Left ventricle myocardium inferior (tissue), 1 donor: ENCODE measurements at places on chromosomes 6 and 20.

- DNase-seq: no peak
- peaks cover 32% of the 10 kb centered on the region for H3K36me3 ChIP-seq
- peak overlapping the region; percentile 29 for H3K4me3 ChIP-seq
- peak overlapping the region; percentile 87 for H3K27ac ChIP-seq
These were observed 7.8 kb downstream of the IP6K3 start for GRCh38 chr6:33738879-33739278.

DNA sequence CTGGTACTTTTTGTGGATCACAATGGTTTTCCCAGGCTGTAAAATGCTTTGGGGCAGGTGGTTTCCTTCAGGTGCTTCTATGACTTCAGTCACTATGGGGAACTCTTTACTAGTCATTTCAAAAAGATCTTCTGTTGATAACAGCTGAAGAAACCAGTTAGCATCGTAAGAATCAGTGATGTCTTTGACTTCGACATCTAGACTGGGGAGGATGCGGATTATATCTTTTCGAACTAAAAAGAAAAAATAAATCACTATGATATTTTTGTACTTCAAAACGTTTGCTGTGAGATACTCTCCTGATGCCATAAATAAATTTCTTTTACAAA lies 87.2 kb downstream of the THEMIS start:
- peaks cover 34% of the 10 kb centered on the region for H3K27me3 ChIP-seq
- H3K27ac ChIP-seq: no peak overlapping the region
- DNase-seq: no peak
- H3K4me3 ChIP-seq: no peak overlapping the region
- H3K4me1 ChIP-seq: no peaks in the 10 kb centered on the region

DNA sequence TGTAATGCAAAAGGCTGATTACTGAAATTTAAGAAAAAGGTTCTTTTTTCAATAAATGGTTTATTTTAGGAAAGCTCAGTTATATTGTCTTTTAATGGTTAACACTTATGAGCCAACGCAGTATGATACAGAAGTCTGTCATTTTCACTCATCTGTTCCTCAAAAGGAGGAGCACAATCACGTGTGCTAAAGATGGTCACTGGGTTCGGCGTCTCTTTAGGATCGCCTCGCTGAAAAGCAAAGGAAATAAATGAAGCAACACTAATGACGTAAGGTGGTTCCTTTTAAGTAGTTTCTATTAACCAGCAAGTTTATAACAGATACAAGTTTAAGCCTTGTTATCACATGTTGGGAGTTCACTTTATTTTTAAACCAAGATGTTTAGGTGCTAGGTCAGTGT lies 125.7 kb downstream of the MAP3K4 start:
- H3K27me3 ChIP-seq: no peaks in the 10 kb centered on the region
- H3K4me3 ChIP-seq: no peak overlapping the region
- DNase-seq: no peak
- H3K4me1 ChIP-seq: no peaks in the 10 kb centered on the region
- peaks cover 95% of the 10 kb centered on the region for H3K36me3 ChIP-seq
- no peak overlapping the region for H3K27ac ChIP-seq

DNA sequence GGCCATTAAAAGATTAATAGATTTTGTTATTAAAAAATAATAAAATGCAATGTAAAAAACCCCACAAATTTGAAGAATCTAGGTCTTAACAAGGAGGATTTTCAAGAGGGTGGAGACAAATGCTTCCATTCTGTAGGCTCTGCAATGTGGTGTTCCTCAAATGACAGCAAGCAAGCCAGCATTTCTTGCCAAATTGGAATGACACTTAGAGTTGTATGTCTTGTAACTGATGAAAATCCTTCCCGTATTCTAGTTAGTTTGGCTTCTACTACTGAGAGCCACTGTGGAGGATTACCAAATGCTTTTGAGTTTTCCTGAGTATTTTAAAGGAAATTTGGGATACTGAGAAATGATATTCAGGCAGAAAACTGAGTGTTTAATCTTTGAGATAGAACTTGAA lies 1225.5 kb upstream of the CITED2 start:
- peaks cover 8% of the 10 kb centered on the region for H3K4me1 ChIP-seq
- no peak for DNase-seq

DNA sequence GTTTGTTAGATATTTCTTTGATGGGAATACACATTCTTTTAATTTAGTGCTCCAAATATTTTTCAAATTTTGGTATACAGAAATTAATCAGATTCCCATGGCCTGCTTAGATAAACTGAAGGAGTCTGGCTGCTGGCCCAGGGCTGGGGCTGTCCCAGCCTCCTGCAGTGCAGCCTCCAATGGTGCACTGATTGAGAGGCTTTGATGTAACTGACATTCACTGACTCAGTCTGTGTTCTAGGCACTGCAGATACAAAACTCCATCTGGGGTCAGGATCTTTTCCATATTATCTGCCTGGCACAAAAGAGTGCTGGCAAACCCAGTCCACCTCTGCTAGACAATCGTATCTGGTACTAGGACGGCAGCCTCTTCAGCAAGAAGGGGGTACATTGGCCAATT lies 64.8 kb downstream of the GRIK2 start:
- H3K27me3 ChIP-seq: no peaks in the 10 kb centered on the region
- no peaks in the 10 kb centered on the region for H3K36me3 ChIP-seq
- no peaks in the 10 kb centered on the region for H3K4me1 ChIP-seq

DNA sequence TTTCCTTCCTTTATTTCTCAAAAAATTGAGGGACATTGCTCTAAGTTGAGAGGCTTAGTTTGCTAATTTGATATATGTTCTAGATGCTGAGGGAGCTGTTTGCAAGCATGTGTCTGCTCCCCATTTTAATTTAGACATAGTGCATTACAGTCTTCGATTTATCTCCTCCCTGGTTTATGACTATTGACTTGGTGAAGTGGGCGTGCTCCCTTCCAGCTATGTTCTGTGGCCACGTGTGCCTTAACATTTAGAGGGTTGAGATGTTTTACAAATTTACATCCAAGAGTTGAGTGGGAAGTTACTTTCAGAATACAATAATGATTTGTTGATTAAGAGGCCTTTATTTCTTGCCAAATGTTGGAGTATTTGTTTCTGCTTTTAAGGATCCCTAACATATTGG lies 48.2 kb downstream of the KLHL32 start:
- H3K36me3 ChIP-seq: no peaks in the 10 kb centered on the region
- peaks cover 3% of the 10 kb centered on the region for H3K4me1 ChIP-seq
- no peak overlapping the region for H3K4me3 ChIP-seq
- H3K27me3 ChIP-seq: no peaks in the 10 kb centered on the region
- H3K27ac ChIP-seq: no peak overlapping the region

GRCh38 chr6:16472349-16473069 lies 234.1 kb downstream of the GMPR start:
- H3K4me1 ChIP-seq: peaks cover 30% of the 10 kb centered on the region
- no peak overlapping the region for H3K27ac ChIP-seq
- no peaks in the 10 kb centered on the region for H3K36me3 ChIP-seq
- H3K4me3 ChIP-seq: no peak overlapping the region
- no peak for DNase-seq
- no peaks in the 10 kb centered on the region for H3K27me3 ChIP-seq

GRCh38 chr20:64113444-64113775 lies 6.0 kb upstream of the NPBWR2 start:
- H3K36me3 ChIP-seq: no peaks in the 10 kb centered on the region
- H3K27me3 ChIP-seq: peaks cover 19% of the 10 kb centered on the region
- H3K27ac ChIP-seq: no peak overlapping the region
- no peak overlapping the region for H3K4me3 ChIP-seq
- no peak for DNase-seq
- no peaks in the 10 kb centered on the region for H3K4me1 ChIP-seq

DNA sequence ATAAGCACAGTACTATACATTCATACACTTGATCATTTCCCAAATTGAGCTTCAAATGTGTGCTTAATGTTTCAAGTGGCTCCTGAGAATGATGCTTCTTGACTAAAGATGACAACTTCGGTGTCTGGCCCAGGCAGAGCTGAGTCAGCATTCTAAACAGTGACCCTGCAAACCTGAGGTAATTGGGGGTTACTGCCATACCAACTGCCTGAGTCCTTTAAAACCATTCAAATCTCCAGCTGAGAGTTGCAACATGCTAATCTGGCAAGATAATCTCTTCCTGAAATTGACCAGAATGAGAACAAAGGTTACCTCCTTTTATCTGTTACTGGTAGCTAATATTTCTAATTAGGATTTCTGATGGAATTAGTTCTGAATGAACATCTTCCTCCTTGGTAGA lies 8.2 kb downstream of the BACH2 start:
- no peak for DNase-seq
- H3K27me3 ChIP-seq: no peaks in the 10 kb centered on the region
- H3K36me3 ChIP-seq: no peaks in the 10 kb centered on the region

DNA sequence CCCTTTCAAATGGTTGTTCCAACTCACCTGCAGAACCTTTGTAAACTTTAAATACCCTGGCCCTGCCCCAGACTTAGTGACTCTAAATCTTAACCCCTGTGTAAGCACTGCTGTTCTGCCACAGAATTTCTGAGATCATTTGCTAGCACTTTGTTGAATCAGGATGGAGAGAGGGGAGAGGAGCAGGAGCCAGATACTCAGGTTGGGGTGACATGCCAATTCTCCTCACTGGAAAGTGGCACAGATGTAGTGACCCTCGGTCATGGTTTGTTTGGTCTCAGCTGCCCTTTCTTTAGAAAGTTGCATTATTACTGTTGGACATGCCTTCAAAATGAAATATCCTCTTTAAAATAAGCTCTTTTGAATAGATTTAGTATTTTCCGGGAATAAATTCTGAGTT lies 168.0 kb downstream of the ZFAND3 start:
- H3K4me3 ChIP-seq: no peak overlapping the region
- no peaks in the 10 kb centered on the region for H3K27me3 ChIP-seq
- H3K4me1 ChIP-seq: peaks cover 74% of the 10 kb centered on the region
- no peaks in the 10 kb centered on the region for H3K36me3 ChIP-seq

- H3K36me3 ChIP-seq: no peaks in the 10 kb centered on the region
- peak overlapping the region; percentile 86 for H3K4me3 ChIP-seq
- no peaks in the 10 kb centered on the region for H3K27me3 ChIP-seq
- H3K27ac ChIP-seq: peak overlapping the region; percentile 83
- DNase-seq: no peak
These were observed 81.9 kb upstream of the CCDC28A start for GRCh38 chr6:138691595-138692057.
